Stimulated activated CD8-positive, alpha-beta memory T cell treated with anti-CD3 and anti-CD28 coated beads, Interleukin-2, amount 100 ng/mL, for 1 hour (primary cell): ENCODE measurements at places on chromosomes 2 and 18.

GRCh38 chr18:26621161-26622026 lies 73.0 kb upstream of the KCTD1 start:
- no peak for DNase-seq

- no peak for DNase-seq
These were observed 40.3 kb downstream of the LHCGR start for GRCh38 chr2:48715042-48715899.

DNA sequence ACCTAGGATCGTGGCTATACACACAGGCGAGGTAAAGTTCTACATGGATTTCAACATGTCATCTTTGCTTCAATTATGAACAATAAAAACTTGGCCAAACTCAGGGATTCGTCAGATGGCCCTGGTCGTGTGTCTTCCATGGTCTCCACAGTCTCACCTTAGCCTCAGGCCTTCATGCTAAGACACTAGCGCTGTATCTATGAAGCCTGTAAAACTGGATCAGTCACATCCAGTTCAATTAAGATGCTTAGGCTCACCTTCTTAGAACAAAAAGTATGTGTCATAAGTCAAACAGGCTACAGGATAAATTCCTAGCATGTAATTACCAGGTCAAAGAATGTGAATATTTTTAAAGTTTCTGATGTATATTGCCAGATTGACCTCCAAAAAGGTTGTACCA lies 113.7 kb upstream of the NRP2 start:
- DNase-seq, result no peak

- no peak for DNase-seq
These were observed 629.1 kb downstream of the ZEB2 start for GRCh38 chr2:143890798-143891197.

- no peak for DNase-seq
These were observed 182.5 kb downstream of the PRKCE start for GRCh38 chr2:45833968-45834344.

- DNase-seq, result no peak
These were observed 20.8 kb downstream of the EIPR1 start for GRCh38 chr2:3356799-3357198.
